ENCODE measurements at places on chromosomes 5 and 9.

GRCh38 chr5:50853151-50853550, 186.7 kb downstream of the PARP8 start:
- no peak for DNase-seq

- peak; percentile 76 for DNase-seq
These were observed 91.2 kb downstream of the RFX3 start for GRCh38 chr9:3434594-3434993.

DNA sequence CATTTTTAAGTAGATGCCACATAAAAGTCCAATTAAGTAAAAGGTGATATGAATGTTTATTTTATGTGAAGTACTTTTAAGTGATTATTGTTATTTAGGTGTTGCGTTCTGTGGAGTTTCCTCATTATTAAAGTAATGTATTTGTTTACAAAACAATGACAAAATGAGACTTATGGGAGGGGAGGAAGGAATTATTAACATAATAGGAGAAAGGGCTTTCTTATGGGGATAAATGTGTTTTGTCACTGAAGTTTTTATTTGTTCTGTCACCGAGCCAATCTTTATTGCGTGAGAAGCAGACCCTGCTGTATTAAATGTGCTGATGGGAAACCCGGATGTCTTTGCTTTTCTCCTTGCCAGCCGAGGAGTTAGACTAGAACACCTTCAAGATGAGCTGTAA, 44.5 kb downstream of the TRIO start:
- no peak for DNase-seq

DNA sequence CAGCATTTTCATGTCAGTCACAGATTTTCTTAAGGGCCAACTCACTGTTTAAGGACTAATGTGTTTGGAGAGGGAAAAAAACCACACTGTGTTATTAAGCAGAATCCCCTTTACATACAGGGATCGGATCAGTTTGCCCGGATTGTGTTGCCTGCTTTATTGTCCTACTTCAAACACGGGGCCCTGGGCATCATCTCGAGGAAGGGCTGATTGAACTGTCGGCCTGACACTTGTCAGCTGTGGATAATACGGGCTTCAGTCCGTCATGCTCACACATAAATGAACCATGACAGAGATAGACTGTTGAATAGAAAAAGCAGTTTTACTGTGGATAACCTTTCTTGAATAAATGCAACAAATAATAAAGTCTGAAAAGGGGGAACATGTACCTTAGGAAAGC, 325.0 kb downstream of the ZSWIM6 start:
- DNase-seq = no peak
